ENCODE measurements at places on chromosomes 13 and 19.

GRCh38 chr19:5364674-5365073 lies 24.1 kb upstream of the PTPRS start:
- no peak for DNase-seq

DNA sequence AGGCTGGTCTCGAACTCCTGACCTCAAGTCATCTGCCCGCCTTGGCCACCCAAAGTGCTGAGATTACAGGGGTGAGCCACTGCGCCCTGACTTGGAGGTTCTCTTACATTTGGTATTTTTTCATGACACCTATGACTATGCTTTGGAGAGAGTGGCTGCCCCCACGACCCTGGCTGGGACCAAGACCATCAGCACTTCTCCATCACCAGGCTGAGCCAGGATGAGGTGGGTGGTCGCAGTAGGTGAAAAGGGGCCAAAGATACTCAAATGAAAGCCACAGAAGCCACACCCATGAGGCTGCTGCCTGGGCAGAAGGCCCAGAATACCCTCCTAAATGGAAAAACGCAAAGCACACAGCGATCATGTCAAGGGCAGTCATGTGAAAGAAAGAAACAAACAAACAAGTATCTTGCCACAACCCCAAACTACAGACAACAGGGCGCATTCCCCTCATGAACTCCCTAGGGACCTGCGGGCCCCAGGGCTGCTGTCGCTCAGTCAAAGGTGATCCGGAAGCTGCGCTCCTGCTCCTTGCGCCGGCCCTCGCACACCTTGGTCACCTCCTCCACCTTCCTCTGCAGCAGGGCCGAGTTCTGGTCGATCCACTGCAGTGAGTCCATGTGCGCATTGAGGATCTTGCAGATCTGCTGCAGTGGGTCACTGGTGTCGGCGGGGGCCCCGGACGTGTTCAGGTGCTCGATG lies 11.2 kb upstream of the IL4I1 start:
- no peak for DNase-seq

GRCh38 chr13:90477216-90477615 lies 870.3 kb upstream of the MIR17HG start:
- DNase-seq = no peak

GRCh38 chr13:47399599-47399998 lies 502.7 kb upstream of the HTR2A start:
- DNase-seq = no peak

- no peak for DNase-seq
Observed at GRCh38 chr13:114142137-114142550, 9.7 kb upstream of the RASA3 start.

DNA sequence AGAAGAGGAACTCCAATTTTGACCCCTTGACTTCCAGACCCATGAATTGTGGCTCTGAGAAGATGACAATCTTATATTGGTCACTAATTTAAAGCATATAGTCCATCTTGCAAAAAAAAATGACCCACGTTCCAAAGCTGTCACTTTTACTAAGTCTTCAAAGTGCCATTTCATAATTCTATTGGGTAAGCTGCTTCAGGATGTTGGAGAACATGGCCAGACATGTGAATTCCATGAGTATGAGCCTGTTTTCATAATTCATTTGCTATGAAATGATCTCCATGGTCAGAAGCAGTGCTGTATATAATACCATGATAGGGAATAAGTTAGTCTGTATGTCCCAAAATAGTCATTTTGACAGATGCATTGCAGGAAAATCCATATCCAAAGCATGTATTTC lies 1787.3 kb downstream of the SLITRK5 start:
- DNase-seq = no peak

DNA sequence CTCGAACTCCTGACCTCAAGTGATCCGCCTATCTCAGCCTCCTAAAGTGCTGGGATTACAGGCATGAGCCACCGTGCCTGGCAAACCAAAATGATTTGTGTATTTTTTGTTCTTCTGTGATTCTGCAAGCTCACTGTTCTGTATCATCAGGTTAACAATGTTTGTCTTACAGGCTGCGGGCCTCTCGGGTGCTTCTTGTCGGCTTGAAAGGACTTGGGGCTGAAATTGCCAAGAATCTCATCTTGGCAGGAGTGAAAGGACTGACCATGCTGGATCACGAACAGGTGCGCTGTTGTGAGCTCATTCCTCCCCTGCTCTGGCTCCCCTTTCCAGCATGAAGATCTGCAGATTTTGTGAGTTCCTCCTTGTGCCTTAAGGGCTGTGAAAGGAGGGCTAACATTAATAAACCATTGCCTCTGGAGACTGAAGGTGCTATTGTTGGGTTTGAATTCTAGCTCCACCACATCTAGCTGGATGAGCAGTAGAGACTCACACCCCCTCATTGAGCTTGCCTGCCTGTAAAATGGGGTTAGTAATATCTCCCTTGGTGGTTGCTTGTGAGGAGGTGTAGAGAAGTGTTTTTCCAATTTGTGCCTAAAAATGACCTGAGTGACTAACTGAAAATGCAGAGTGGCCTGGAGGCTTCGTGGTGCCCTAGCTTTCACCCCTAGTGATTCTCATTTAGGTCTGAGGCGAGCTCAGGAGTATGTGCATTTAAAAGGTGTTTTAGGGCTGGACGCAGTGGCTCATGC lies 12.9 kb downstream of the SAE1 start:
- no peak for DNase-seq

GRCh38 chr19:55637534-55637933 lies 3.3 kb upstream of the ZNF580 start:
- DNase-seq = no peak

- no peak for DNase-seq
Observed at GRCh38 chr19:771332-771785, 20.4 kb downstream of the MISP start.

GRCh38 chr13:97134364-97135095 lies 87.6 kb upstream of the MBNL2 start:
- DNase-seq = no peak
